Caco-2 (cell line): ENCODE measurements at places on chromosomes 12 and 14. TPM values are rescaled to one million over a fixed set of nuclear protein-coding genes. Genes with fewer than 3 reads are reported as not detected.

DNA sequence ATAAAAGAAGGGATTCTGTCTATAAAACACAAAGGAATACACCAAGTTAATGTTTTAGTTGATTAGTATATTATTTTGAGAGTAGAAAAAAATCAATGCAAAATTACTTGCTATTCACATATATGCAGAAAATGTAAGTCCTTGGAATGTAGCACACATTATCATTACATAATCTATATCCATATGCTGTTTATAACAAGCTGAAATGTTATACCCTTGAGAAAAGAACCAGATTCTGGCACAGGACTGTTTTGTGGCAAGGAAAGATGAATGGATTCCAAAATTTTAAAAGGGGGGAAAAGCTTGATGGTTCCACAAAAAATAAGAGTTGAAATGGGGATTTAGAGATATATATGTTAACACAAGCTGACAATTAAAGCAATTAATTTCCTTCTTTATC, 153.6 kb downstream of the MSRB3 start:
- DNase-seq: no peak
- no peak overlapping the region for H3K27ac ChIP-seq
- no peaks in the 10 kb centered on the region for H3K36me3 ChIP-seq
- no peaks in the 10 kb centered on the region for H3K27me3 ChIP-seq

DNA sequence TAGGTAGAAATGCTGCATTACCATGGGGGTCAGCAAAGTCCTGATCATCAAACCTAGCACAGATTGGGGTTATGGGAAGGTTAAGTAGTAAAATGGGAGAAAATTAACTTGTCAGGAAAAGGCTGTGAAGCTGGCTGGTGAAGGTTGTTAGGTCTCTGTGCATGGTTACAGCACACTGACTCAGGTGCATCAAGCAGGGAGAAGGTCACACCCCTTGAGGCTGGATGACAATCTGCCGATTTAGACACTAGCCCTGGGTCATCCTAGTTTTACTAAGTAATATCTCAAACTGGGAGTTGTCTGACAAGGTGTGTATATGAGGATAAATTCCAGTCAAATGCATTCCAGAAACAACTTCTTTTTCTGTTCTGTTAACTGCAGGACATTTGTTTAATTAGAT, 271.1 kb upstream of the LRIG3 start:
- H3K27ac ChIP-seq: no peak overlapping the region
- no peaks in the 10 kb centered on the region for H3K36me3 ChIP-seq

- no peak for DNase-seq
- H3K27ac ChIP-seq: no peak overlapping the region
Observed at GRCh38 chr12:125259178-125259867, 194.1 kb downstream of the AACS start.

DNA sequence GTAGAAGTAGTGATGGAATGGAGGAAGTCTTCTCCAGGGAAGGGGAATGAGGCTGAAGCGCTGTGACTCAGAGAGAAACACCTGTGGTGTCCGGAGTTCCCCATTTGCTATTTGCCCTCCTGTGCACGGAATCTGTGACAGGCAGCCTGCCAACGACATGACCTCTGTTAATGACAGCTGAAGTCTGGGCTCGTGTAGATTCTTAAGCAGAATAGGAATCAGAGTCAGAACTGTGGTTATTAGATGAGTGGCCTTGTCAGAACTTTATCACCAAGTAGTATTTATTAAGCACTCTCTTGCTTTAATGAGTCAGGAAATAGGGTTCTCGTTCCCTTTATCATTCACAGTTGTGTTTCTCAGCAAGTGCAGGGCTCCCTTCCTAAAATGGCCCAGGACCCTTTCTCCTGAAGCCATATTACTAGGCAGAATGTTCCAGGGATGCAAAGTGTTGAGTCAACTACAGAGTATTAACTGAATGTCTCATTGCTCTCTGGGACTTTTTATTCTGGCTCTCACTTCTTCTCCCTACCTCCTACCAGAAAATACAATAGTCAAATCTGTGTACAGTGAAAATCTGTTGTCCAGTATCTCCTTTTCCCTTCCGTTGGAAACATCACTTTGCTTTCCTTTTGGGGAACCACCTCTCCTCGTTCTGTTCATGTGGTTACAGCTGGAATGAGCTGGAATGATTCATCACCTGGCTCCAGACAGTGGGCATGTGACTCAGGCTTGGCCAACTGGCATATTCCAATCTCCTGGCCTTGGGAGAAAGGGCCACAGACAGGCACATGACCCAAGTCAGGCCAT, 77.8 kb upstream of the MAX start:
- H3K4me1 ChIP-seq: no peaks in the 10 kb centered on the region
- H3K27me3 ChIP-seq: no peaks in the 10 kb centered on the region
- no peak overlapping the region for H3K4me3 ChIP-seq
- H3K36me3 ChIP-seq: no peaks in the 10 kb centered on the region
- DNase-seq: no peak
- H3K27ac ChIP-seq: no peak overlapping the region

Gene PDE3A
- total RNA-seq: 0.36 and 0.44 TPM in 2 replicates

Gene MYBPC1
- 0.19 TPM in 1 of 2 replicates, not detected in the other for total RNA-seq
